ENCODE measurements at places on chromosomes 7 and 10. TPM values are rescaled to one million over a fixed set of nuclear protein-coding genes. Genes with fewer than 3 reads are reported as not detected.

The PKD1L1 gene
- 0.43 TPM for total RNA-seq

The GRID1 gene
- total RNA-seq = under 0.01 TPM

The SPDYE8 gene
- total RNA-seq = not detected

The LIMK1 gene
- 44.9 TPM for total RNA-seq

The TRIM74 gene
- not detected for total RNA-seq

The GIMAP5 gene
- not detected for total RNA-seq

- no peak for DNase-seq
These were observed 125.6 kb downstream of the VIPR2 start for GRCh38 chr7:159019111-159019510.

DNA sequence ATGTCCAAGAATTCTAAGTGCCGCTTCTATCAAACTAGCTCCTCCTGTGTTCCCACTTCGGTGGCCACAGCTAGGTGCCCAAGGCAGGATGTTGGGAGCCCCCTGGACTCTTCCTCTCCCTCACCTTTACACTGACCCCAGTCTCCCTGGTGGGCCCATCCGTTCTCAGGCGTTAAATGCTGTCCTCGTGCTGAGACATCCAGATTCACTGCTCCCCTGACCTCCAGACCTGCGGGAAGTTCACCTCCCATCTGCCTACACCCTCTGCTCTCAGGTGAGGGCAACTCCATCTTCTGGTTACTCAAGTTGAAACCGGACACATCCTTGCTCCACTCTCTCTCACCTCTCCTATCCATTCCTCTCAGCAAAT lies 114.3 kb downstream of the ARHGAP22 start:
- DNase-seq = no peak

GRCh38 chr7:69597278-69598076 lies 798 bp upstream of the AUTS2 start:
- no peak for DNase-seq

DNA sequence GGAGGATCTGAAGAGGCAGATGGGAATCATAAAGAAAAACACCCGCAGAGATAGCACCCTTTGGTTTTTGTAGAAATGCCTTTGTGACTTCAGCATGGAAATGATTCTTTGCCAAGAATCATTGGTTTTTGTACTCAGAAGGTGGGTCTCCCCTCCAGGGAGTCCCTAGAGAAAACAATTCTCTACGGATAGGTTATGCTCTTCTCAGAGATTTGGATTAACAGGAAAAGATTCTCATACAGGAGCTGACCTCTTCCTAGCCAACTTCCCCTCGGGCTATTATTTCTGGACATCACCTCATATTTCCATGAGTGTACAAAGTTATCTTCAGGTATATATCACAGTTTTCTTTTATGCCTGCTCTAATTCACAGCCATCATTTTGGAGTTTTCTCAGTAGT lies 274.2 kb upstream of the HABP2 start:
- no peak for DNase-seq

DNA sequence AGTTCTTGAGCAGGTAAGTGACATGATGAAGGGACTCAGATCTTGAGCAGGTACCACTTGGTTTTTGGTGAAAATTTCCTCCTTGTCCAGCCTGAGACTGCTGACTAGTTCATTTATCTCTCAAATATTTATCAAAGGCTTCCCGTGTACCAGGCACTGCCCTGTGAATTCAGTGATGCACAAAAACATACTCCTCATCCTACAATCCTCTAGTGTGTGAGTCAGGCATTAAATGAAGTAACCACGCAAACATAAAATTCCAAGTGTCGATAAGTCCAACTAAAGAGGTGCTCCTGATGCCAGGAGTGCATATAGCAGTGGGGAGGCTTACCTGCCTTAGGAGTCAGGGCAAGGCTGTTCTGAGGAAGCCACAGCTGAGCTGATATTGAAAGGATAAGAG lies 41.5 kb upstream of the LBX1 start:
- DNase-seq = no peak

GRCh38 chr10:76871697-76872295 lies 765.8 kb downstream of the KCNMA1 start:
- no peak for DNase-seq

DNA sequence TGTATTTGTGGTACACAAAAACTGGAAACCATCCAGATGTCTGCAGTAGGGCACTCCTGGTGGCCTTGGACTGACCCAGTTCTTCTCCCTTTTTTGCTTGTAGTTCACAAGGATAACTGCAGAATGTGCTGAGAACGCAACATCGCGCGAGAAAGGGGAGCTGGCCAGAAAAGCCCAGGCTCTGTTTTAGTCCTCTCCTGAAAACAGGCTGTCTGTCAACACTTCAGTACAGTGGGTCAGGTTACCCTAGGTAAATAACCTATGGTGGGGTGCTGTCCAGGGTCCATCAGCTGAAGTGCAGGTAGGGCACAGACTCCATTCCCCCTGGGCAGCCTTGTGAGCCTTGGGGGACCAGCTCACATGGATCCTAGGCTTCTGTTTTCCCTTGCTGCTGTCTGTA lies 495.8 kb downstream of the MDFIC start:
- no peak for DNase-seq
